ENCODE measurements at places on chromosomes 7 and 10.

- no peak for DNase-seq
These were observed 331.5 kb downstream of the PLXDC2 start for GRCh38 chr10:20147684-20148083.

DNA sequence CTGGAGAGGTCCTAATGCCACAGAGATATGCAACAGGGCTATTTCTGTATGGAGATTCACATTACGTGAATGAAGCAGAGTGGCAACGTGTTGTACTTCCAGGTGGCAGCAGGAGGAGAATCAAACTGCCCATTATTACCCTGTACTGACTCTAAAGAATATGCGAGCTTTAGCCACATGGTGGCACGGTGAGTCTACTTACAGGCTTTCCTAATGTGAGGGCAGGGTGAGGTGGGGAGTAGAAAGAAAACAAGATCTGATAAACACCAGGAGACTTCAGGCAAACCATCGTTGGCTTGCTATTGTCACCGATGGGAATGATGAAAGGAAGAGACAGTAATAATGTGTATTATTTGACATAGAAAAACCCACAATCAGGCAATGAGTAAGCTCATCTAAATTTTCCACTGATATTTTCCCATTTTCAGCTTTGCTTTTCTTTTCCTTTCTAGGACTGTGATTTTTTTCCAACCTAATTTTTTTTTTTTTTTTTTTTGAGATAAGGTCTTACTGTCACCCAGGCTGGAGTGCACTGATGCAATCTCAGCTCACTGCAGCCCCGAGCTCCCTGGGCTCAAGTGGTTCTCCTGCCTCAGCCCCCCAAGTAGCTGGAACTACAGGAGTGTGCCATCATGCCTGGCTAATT is 164.3 kb downstream of the BTAF1 start:
- peak; percentile 86 for DNase-seq

DNA sequence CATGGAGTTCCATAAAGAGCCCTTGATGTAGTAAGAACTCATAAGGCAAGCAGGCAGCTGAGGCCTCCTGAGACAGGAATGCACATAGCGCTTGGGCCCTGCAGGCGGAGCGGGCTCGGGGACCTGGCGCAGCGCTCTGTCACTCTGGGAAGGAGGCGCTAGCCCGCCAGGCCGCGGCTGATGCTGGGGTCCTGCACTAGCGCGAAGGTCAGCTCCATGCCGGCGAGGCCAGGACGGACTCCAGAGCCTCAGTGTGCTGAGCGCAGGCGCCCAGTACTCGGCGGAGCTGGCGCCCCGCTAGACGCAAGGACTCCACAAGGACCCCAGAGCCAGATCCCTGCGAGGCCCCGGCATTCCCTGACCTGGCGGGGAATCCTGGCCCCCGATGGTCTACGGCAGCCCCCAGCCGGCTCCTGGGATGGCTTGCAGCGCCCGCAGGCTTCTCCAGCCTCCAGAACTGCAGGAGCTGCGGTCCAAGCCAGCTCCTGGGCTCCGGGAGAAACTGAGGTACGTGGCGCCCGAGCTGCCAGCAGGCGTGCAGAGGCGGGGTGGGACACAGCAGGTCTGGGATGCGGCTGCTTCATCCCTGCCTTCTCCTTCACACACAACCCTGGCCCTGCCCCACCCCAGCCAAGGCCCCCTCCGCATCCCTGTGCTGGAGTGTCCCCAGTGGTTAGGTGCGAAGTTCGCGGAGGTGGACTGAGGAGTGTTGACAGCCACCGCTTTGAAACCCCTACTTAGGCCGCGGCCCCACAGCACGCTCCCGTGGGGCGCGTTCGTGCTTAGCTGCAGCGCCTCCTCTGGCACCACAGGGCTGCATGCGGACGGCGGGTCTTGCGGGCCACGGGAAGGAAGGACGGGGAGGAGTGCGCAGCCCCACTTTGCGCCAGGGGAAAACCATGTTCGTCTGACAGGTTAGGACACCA is 761.5 kb upstream of the POM121L12 start:
- DNase-seq: no peak

DNA sequence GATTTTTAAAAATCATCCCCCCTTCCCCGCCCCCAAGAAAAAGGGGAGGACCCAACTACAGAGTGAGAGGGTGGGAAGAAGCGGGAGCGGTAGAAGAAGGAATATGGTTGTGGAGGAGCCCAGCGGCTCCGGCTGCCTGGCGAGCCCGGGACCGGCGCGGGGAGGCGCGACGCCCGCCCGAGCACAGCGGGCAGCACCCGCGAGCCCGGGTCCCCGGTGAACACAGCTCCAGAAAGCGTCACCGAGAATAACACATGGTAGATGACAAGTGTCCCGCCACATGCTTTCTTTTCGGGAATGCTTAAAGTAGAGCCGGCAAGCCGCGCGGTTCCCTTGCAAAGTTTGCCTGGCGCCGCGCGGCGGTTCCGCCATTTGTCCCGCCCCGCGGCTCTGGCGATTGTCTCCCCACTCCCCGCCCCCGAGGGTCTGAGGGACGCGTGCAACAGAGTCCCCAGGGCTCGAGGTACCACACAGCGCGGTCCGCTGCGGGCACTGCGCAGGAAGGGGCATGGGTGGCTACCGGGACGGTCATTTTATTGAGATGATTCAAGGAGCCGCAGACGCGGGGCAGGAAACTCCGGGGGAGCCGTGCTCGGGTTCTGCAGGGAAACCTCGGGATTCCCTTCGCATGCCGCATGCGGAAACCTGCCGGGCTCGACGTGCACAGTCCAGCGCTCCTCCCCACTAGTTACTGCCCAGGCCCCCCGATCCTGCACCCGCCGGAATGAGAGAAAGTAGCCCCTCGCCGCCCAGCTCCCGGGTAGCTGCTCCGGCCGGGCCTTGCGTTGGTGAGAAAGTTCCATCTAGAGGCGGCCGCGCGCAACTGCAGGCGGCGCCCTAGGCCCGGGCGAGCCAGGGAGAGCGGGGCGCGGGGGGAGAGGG is 781 bp upstream of the GRM8 start:
- DNase-seq: peak; percentile 62

GRCh38 chr10:48478980-48479811 is 125.7 kb downstream of the ARHGAP22 start:
- no peak for DNase-seq

DNA sequence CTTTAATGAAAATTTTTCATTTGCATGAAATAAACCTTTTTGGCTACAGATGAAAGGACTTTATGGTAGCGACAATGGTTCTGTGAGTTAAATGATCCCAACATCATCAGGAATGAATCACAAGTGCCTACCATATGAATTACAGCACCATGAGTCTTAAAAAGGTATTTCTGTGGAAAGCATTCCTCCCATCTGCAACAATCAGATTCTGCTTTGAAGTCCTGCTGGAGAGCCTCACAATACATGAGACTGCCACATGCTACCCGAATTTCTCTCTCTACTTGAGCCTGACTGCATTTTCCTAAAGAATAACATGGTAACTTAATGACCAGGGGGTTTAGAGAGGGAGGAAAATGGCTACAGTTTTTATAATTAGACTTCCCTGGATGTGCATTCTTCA is 190.3 kb downstream of the TWIST1 start:
- no peak for DNase-seq

- no peak for DNase-seq
These were observed 24.3 kb downstream of the SUN3 start for GRCh38 chr7:48004638-48005037.

DNA sequence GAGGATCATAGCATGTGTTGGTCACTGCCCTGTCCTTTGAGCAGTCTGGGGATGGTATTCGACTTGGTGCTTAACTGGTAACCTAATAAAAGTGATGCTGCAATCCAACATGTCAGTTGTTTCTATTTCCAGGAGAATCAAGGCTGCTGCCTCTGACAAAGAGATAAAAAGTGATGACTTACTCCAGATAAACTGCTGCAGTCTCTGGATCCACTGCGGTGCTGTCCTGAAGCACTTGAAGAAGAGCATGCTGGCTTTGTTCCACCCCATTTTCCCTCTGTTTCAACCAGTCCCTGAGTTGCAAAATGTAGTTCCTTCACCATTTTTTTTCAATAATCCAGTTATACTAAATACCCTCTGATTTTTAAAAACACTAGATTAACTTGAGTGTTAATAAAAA is 403.5 kb upstream of the ANKRD30A start:
- DNase-seq: no peak

GRCh38 chr7:118239014-118239413 is 14.5 kb downstream of the ANKRD7 start:
- no peak for DNase-seq

- no peak for DNase-seq
These were observed 7.3 kb downstream of the MMP21 start for GRCh38 chr10:125768219-125768855.

- DNase-seq: no peak
These were observed 22.2 kb upstream of the SH2B2 start for GRCh38 chr7:102264367-102264891.

GRCh38 chr10:79262131-79262530 is 85.1 kb upstream of the PPIF start:
- DNase-seq: no peak

GRCh38 chr7:157397036-157397720 is 60.4 kb downstream of the DNAJB6 start:
- no peak for DNase-seq

- no peak for DNase-seq
These were observed 225.5 kb upstream of the GNAI1 start for GRCh38 chr7:79909176-79909575.

DNA sequence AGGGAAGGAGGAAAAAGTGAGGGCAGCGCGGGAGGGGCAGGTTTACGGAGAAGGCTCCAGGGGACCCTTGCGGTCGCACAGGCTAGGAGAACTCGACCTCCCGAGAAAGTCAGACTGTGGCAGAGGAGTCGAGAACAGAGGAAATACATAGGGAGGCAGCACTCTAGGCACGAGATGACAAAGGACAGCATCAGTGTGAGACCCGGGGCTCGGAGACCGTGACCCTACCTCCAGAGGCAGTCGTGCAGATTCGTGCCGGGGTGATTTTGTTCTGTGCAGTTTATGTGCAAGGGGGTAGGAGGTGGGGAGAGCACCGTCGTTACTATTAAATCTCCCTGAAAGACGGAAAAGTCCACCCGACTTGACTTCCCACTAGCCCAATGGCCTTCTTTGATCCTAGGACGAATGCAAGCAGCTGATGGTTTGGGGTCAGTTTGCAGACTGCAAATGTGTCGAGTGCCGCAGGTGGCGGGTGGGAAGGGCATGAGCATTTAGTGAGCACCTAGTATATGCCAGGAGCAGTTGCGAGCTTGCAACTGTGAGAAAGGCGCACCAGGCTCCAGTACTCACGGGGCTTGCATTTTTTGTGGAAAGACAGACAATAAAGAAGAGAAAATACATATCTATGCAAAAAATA is 674 bp upstream of the OSBPL3 start:
- peak; percentile 34 for DNase-seq

DNA sequence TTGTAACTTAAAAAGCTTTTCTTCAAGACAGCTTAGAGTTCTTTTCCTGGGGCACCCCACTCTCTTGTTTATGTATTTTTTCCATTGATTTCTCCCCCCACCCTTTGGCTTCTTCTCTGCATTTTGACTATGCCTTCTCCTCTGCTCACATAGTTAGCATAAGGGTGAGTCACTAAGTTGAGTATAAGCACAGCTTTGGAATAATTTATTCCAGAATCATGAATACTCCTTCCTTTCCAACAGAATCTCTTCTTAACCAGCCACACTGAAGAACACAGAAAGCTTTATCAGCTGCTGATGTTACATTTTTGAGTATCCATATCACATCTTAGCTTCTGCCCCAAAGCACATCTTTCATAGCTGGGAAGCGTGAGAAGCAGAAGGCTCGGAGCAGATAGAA is 449.5 kb upstream of the MKI67 start:
- DNase-seq: no peak

DNA sequence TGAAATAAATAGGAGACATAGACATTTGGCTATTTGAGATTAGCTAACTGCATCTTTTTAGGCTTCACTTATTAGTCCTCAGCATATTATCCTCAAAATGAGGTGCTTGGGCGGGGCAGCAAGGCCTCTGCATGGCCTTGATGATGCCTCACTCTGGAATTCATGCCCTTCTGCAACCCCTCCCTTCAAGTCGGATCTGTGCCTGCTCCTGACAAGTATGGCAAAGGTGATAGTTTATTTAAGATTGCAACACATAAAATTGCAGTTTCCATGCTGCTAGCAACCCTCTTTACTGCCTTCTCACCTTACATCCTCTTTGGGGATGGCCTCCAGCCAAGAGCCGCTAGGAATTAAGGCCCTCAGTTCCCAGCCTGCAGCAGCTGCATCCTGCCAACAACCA is 241.3 kb upstream of the ADARB2 start:
- DNase-seq: no peak

- DNase-seq: peak; percentile 71
These were observed 54.3 kb upstream of the KDM7A start for GRCh38 chr7:140230861-140231770.

GRCh38 chr10:77401683-77402082 is 235.9 kb downstream of the KCNMA1 start:
- DNase-seq: no peak

DNA sequence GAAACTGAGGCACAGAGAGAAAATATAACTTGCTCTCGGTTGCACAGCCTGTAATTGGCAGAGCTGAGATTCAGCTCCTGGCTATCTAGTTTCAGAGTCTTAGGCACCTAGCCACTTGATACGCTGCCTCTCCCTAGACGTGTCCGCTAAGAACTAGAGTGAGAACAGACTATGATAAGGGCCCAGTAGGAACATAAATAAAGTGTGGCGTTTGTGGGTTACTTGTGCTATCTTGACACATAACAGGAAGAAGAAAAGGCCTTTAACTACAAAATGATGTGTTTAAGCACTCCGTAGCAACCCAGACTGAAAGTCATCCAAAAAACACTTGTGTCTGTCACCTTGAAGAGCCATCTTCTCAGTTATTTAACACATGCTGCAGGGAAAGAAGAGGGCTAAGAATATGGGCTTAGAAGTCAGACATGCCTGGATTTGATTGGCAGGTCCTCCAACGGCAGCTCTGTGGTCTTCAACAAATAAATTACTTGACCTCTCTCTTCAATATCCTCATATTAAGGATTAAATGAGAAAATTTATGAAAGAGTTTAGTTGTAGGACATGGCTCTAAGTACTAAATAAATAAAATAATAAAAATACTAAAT is 96.2 kb downstream of the SGMS1 start:
- DNase-seq: no peak

DNA sequence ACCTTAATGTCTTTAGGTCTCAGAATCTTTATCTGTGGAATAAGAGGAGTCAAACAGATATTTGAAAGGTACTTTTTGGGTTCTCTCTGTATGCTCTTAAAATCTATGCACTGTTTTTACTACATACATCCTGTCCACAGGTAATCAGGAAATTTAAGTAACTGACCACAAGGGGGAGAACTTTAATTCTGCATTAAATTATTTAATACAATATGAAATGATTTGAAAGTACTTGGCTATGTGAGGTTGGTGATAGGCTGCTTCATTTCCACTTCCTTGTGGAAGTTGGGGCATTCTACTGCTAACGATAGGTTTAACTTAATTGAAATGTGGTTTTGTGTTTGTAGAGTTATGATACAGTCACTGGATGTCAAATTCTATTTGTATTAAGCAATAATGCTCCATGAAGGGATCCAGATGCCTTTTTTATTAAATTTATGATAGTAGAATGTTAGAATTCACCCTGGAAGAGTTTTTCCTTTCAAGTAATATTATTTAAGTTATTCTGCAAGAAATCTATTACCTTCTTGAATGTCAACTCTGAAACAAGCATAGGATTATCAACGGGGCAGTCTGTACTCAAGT is 6.0 kb downstream of the TEX47 start:
- DNase-seq: peak; percentile 4

- no peak for DNase-seq
These were observed 211.9 kb upstream of the VSTM2A start for GRCh38 chr7:54330216-54330800.

Data from A549 (cell line).